Myocyte (in vitro differentiated cells): ENCODE measurements at places on chromosomes 6 and 20. TPM values are rescaled to one million over a fixed set of nuclear protein-coding genes. Genes with fewer than 3 reads are reported as not detected.

GRCh38 chr6:155432293-155432692 is 23.3 kb downstream of the NOX3 start:
- DNase-seq = no peak

GRCh38 chr6:22448291-22448711 is 121.1 kb upstream of the HDGFL1 start:
- DNase-seq = peak; percentile 40

HEBP2 gene
- 32.8 and 38.7 TPM in 2 replicates for total RNA-seq

DNA sequence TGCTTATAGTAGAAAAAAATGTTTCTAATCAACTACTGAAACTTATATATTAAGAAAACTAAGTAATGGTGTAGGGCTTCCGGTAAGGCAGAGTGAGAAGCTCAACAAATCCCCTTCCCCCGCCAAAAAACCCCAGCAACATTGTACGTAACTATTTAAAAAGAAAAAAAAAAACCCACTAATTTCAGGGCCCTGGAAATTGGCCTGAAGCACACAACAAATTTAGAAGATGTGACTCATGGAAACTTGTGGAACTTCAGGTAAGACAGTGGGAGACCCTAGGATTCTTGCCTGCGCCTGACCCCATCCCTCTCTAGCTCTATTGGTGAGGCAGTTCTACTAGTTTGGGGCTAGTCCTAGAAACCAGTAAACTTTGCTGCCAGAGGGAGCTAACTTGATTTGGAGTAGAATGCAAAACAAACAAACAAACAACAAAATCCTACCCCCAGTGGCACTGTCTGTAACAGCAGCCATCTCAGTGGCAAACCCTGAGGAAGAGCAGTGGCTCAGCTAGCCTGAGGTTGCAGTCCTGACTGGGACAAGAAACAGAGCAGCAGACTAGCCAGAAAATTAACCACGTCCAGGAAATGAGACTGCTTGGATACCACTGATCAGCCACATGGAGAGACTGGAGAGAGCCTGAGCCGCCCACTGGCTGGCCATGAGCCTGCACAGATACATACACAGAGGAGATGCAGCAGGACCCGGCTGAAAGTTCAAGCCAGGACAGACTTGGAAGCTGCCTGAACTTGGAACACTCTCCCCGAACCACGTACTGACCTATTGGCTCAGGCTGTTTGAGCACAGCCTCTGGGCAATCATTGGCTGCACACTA is 135.1 kb downstream of the TBXT start:
- peak; percentile 67 for DNase-seq

LINC00237 gene
- total RNA-seq = not detected in 2 replicates

GLO1 gene
- total RNA-seq = 179 and 204 TPM in 2 replicates

DNA sequence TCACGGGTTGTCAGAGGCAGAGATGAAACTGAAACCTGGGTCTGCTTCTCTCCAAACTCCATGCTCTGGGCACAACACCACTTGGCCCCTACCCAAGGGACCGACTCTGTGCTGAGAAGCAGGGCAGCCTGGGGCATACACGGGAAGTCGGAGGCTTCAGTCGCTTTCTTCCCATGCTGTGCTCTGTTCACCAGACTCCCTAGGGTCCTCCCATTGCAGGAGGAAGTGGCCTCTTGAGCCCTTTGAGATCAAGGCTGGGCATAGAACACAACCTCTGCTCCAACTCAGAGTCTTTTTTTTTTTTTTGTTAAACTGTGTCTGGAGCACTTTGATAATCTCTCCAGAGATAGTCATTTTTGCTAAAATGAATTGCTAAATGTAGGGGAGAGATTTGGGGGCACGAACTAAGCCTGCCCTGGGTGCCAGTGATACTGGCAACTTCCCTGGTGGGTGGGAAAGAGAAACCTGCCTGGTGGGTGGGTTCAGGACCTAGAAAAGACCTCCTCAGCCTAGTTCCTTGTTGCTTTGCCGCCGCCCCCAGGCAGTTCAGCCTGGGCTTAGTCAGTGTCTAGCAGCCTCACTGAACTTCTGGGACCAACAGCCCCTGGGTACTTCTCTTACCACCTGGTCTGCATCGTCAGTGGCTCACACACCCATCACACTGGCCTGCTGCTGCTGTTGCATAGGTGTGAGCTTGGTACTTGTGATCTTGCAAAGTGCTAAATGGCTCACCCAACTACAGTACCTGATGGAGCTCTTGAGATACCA is 62.0 kb downstream of the PPP1R14C start:
- no peak for DNase-seq

- peak; percentile 79 for DNase-seq
Measured at GRCh38 chr20:31570735-31571617, 34.1 kb upstream of the ID1 start.

SLPI gene
- not detected in 2 replicates for total RNA-seq

IL17A gene
- total RNA-seq = not detected in 2 replicates
